ENCODE measurements at places on chromosomes 2 and 18. TPM values are rescaled to one million over a fixed set of nuclear protein-coding genes. Genes with fewer than 3 reads are reported as not detected.
A peak's percentile ranks its signal among the peaks of the same experiment; 100 is the strongest.

- ATAC-seq, result no peak
Observed at GRCh38 chr18:74513883-74514205, 17.7 kb downstream of the CNDP2 start.

DNA sequence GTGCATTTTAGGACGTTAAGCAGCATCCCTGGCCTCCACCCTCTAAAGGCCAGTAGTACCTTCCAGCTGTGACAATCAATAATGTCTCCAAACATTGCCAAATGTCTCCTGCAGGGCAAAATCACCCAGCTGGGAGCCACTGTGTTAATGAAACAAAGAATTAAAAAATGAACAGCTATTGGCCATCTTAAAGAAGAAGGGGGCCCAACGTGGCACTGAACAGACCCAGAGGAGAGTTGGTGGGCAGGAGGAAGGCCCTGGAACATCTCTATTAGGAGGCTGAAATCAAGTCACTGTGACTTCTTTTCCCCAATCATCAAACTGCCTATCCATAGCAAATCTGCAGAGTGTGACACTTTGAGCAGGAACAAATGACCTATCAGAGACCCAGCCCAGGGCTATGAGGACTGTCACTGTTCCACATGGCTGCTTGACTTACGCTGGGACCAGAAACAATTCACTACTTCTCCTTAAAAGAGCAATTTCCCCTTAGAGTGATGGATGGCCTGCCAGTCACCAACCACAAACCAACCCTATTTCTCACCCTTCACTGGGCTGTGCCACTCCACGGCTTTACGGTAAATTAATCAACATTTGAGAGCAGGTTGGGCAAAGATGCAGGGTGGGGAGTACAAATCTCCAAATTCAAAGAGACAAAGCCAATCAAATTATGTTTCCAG, 35.2 kb upstream of the TEX51 start:
- ATAC-seq, result no peak

The NIFK gene
- total RNA-seq, result 92.7 TPM

The LRRC30 gene
- total RNA-seq, result not detected

GRCh38 chr2:144032566-144032965, 487.4 kb downstream of the ZEB2 start:
- no peak for ATAC-seq

The OSR1 gene
- 30.7 TPM for total RNA-seq

DNA sequence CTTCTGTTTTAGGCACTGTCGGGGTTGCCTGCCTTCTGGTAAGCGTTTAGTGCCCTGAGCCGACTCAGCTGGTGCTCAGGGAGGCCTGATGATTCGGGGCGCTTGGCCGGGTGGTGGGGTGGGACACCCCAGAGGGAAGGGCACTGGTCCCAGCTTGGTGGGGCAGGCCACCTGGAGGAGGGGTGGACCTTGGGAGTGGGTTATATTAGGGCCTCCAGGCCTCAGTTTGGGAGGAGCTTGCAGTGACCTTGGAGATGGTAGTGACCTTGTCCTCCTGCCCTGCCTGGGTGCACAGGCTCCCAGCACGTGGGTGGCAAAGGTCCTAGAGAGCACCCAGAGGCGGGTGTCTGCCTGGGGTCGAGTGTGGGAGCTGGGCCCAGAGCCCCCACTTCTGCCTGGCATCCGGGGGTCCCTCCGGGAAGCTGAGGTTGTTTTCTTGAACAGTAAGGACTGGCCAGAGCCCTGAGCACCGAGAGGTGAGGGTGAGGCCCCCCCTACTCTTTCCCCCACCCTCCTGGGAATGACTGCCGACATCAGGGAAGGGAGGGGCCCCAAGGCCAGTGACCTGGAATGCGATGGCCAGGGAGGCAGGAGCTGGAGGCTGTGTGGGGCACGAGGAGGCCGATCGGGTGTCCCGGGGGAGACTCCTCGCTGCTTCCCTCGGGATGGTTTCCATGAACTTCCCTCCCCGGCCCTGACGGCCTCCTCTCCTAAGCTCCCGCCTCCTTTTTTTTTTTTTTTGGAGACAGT, 61.3 kb downstream of the HPCAL1 start:
- no peak for ATAC-seq

- ATAC-seq, result no peak
Observed at GRCh38 chr2:64686283-64686956, 32.7 kb upstream of the SERTAD2 start.

GRCh38 chr18:43578706-43579105, 301.4 kb upstream of the SYT4 start:
- ATAC-seq, result no peak

The LIMS4 gene
- 5.6 TPM for total RNA-seq

- ATAC-seq, result no peak
Observed at GRCh38 chr2:219803294-219803693, 175.9 kb downstream of the SLC4A3 start.

GRCh38 chr2:219744600-219744999, 117.2 kb downstream of the SLC4A3 start:
- no peak for ATAC-seq

DNA sequence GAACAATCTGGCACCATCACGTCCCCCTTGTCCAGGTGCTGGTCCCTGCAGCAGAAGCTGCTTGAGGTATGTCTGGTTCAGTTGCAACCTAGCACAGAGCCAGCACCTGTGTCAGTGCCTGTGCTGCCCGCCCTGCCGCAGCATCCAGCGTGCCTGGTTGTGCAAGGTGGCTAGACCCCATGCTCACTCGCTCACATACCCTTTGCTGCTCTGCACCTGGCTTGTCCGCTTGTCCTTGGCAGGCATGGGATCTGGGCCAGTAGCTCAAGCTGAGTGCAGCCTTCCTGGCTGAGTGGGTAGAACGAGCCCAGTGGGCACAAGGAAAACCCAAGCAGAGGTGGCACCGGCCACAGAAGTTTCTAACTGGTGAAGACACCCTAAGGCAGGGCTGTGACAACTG, 314.6 kb upstream of the KYNU start:
- ATAC-seq, result no peak

- ATAC-seq, result no peak
Observed at GRCh38 chr2:6423157-6423556, 442.6 kb downstream of the CMPK2 start.

DNA sequence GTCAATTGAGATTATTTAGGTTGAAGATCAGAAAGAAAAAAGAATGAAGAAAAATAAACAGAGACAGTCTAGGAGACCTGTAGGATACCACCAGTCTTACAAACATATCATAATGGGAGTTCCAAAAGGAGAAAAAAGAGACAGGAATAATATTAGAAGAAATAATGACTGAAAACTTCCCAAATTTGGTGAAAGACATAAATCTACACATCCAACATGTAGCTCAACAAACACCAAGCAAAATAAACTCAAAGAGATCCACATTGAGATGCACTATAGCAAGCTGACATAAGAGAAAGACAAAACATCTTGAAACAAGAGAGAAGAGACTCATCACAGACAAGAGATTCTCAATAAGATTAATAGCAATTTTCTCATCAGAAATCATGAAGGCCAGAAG, 274.0 kb downstream of the TFCP2L1 start:
- ATAC-seq, result no peak

GRCh38 chr2:88283886-88284592, 113.9 kb downstream of the THNSL2 start:
- no peak for ATAC-seq

DNA sequence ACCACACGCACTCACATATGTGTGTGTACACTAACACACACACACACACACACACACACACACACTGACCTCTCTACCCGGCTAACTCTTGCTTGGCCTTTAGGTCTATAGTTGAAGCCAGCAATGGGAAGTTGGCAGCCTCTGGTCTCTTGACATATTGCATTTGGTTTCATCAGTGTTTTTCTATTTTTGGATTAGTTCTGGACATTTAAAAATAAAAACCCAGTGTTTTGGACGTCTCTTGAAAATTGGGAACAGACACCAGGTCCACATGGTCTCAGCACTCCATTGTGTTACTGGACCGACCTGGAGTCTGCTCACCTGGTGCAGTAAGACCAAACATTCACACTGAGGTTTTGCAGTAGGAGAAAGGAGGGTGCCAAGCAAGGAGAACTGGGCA, 50.4 kb upstream of the AFF3 start:
- no peak for ATAC-seq

The IL36RN gene
- not detected for total RNA-seq

The SPIRE1 gene
- total RNA-seq, result 40.8 TPM

DNA sequence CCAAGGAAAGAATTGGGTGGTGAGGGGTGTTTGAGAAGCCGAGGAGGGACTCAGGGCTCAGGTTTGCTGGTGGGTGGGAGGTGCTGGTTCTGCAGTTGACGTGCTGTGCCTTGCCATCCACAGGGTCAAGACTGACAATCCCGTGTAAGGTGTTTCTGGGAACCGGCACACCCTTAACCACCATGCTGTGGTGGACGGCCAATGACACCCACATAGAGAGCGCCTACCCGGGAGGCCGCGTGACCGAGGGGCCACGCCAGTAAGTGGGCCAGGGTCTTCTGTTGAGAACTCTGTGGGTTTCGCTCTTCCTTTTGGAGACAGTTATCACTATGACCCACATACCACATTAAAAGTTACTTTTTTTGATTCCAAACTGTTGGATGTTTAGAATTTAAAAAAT, 32.6 kb downstream of the IL1R2 start:
- no peak for ATAC-seq

- ATAC-seq, result no peak
Observed at GRCh38 chr2:236264256-236264655, at the start of gene ASB18. Gene ASB18 (minus strand): TSS chr2:236264406. CDS start chr2:236264345, 61 bp downstream.

DNA sequence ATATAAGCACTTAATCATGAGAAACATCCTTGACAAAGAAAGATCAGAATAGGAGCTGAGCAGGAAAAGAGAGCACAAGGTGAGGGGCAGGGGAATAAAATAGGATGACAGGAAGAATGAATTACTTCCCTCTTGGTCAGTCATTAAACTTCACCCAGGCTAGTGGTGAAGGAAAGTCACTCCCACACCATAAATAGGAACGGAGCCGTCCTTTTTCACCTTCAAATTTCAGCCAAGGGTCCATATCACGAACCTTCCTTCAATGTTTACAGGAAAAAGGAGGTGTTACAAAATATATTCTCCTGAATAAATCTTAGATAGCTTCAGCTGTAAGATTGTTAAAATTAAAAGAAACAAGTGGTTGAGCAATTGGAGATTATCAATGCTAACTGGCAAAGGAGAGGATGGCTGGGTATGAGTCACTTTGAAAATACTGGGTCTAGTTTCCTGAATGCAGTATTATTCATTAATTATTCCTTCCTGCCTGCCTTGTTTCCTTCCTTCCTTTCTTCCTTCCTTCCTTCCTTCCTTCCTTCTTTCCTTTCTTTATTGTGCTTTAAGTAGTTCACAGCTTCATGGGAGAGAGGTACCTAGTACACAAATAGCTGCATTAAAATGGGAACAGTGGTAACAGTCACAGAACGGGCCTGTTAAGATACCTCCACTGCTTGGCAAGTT, 292.3 kb upstream of the ID2 start:
- ATAC-seq, result no peak

GRCh38 chr2:236579746-236580315, 10.2 kb downstream of the ACKR3 start:
- ATAC-seq, result peak; percentile 14

The TMEM131 gene
- 32.0 TPM for total RNA-seq

GRCh38 chr2:240586919-240587800, 626 bp downstream of the CAPN10 start:
- peak; percentile 32 for ATAC-seq

The NEU4 gene
- not detected for total RNA-seq

GRCh38 chr2:138020432-138020831, 56.2 kb downstream of the HNMT start:
- ATAC-seq, result no peak

The TXNDC2 gene
- 0.96 TPM for total RNA-seq

The IL1RN gene
- total RNA-seq, result 32.9 TPM

- ATAC-seq, result no peak
Observed at GRCh38 chr2:165417009-165417408, 52.5 kb upstream of the CSRNP3 start.

The RAB27B gene
- total RNA-seq, result 0.81 TPM

The CPS1 gene
- total RNA-seq, result 1.8 TPM

The MBP gene
- total RNA-seq, result 31.1 TPM

- ATAC-seq, result no peak
Observed at GRCh38 chr2:7116511-7116910, 199.3 kb downstream of the RNF144A start.

- no peak for ATAC-seq
Observed at GRCh38 chr2:118492335-118492734, 355.1 kb downstream of the EN1 start.

DNA sequence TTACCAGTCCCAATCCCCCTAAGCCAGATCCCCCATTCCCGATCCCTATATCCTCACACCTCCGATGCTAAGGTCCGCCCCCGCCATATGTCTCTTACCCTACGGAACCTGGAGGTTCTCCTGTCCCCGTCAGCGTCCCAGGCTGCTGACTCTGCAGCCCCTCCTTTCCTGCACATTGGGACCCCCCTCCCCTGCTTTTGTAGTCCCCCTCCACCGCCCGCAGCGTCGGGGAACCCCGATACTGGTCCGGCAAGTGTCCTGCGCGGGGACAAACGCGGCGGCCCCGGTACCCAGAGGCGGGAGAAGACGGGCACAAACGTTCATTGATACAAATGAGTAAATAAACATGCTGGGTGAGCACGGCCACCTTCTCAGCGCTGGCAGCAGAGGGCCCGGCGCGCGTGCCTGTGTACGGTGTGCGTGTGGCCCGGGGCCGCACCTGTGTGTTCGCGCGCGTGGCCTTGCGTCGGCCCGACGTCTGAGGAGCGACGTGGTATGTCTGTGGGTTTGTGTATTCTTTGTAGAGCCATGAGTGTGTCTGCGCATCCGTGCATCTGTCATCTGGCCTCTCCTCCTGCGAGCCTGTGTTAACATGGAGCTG, 2.0 kb upstream of the CYP26B1 start:
- ATAC-seq, result no peak

The PTMA gene
- total RNA-seq, result 809 TPM

The SOX11 gene
- 0.87 TPM for total RNA-seq

- ATAC-seq, result no peak
Observed at GRCh38 chr2:154696810-154697417, 1.6 kb upstream of the KCNJ3 start.

DNA sequence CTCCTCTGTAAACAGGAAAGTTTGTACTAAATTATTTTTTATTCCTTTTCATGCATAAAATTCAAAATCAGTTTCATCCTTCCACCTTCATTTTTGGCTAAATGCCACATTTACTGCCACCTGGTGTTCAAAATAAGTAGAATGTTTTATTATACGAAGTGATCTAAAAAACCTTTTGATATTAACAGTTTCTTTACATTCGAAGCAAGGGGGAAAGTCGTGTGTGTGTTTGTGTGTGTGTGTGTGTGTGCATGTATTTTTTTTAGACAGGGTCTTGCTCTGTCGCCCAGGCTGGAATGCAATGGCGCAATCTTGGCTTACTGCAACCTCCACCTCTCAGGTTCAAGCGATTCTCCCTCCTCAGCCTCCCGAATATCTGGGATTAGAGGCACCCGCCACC, 9.0 kb upstream of the SCN9A start:
- no peak for ATAC-seq

- ATAC-seq, result no peak
Observed at GRCh38 chr2:172639823-172640222, 83.9 kb downstream of the PDK1 start.

DNA sequence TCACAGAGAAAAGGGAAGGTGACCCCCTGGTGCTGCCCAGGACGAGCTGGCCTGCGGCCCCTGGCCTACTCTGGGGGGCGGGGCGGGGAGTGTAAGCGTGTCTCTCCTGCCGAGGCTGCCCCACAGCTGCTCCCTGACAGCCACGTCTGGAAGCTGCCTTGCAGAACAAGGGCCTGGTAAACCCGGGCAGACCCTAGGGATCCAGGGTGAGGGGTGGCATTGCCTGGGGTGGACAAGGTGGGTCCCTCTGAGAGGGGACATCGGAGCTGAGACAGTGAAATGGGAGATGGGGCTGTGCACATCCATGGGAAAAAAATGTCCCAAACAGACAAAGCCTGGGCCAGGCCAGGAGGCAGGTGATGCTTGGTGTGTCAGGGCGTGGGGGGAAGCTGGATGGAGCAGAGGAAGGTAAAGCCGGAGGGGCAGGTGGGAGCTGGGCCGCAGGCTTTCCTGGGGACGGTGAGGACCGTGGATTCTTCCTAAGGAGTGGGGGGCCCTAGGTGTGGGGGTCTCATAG, 66.0 kb upstream of the HDAC4 start:
- ATAC-seq, result no peak

Data from gastroesophageal sphincter (tissue), 4 donors.